ENCODE measurements at places on chromosomes 1 and 21. TPM values are rescaled to one million over a fixed set of nuclear protein-coding genes. Genes with fewer than 3 reads are reported as not detected.

GRCh38 chr1:70210820-70211219, 5.4 kb upstream of the LRRC40 start:
- DNase-seq = no peak

The GPR89B gene
- 13.3 TPM for total RNA-seq

DNA sequence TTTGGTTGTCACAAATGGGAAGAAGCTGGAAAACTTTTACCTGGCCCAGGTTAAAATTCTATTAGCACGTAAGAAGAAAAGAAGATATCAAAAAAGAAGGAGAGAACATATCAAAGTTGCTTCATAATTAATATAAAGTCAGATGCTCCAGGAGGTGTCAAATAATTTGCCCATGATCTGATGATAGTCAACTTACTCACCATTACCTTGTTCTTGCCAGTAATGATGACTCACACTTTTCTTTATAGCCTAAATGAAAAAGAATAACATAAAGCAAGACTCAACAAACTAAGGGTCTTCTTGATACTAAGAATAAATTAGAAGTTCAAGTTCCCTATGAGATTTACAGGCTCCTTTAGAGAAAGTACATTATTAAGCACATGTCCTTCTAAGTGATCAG, 580.4 kb downstream of the TTLL7 start:
- no peak for DNase-seq

GRCh38 chr1:95321531-95321930, 87.5 kb downstream of the RWDD3 start:
- DNase-seq = no peak

The LCE1A gene
- not detected for total RNA-seq

The MPL gene
- total RNA-seq = not detected

DNA sequence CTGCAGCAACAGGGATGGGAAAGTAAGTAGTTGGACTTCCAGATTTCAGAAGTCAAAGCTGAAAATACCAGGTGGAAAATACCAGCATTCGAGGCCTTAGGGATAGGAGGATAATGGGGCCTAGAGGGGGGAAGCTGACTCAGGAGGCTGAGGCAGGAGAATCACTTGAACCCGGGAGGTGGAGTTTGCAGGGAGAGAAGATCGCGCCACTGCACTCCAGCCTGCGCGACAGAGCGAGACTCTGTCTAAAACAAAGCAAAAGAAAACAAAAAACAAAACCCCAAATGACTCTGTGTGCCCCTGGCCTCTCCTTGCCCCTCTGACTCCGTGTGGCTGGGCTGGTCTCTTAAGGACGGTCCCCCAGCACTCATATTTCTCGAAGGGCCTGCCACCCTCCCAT, 3.4 kb downstream of the SH2D2A start:
- DNase-seq = no peak

GRCh38 chr1:118821801-118822200, 166.3 kb downstream of the TBX15 start:
- no peak for DNase-seq

DNA sequence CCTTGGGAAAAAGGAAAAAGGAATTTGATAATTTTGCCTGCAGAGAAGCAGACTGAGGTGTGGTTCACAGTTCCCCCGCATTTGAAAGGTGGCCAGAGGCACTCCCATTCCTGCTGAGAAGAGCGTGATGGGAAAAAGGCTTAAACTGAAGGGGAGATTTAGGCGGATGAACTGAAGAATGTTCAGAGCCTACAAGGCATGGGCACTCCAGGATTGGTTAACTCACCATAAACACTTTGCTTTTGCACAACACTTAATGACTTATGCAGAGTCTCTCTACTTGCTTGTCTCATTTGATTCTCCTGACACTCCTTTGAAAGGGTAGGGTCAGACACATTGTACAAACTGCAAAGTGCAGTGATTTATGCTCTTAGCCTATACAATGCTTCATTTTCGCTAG, 119.6 kb upstream of the RUNX1 start:
- no peak for DNase-seq

DNA sequence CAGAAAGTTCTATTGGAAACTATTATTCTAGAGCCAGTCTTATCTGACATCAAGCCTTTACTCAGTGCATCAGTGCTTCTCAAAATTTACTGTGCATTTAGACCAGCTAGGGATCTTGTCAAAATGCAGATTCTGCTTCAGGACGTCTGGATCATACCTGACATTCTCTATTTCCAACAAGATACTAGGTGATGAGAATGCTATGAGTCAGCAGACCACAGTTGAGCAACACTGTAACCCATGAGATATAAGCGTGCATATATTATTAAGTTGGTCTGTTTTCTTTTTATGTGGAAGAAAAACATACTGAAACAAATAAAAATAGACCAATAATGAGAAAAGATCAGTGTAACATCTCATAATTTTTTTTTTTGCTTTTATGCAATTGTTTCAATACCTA, 40.4 kb upstream of the KCNH1 start:
- DNase-seq = no peak

The IGSF8 gene
- 57.6 TPM for total RNA-seq

DNA sequence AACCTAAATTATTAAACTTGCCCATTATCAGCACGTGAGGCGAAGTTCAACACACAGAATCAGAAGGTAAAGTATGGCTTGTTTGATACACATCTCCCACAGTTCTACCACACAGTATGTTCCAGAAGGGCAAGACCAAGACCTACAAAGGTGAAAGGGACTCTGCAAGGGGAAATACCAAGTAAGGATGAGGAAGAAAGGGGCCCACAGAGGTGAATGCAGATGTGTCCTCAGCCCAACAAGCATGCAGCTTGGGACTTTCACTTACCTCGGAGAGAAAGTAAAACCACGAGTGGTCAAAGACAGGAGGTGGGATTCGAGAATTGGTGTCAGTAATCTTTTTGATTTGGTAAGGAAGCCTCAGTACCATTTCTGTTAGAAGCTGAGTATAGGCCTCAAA, 85.8 kb downstream of the UBR4 start:
- no peak for DNase-seq

- DNase-seq = no peak
Measured at GRCh38 chr21:31888936-31889371, 16.1 kb downstream of the HUNK start.

- DNase-seq = no peak
Measured at GRCh38 chr1:119209596-119210295, 69.3 kb upstream of the WARS2 start.

The UBR4 gene
- 103 TPM for total RNA-seq
